Epithelial cell of alveolus of lung (primary cell): ENCODE measurements at places on chromosomes 1 and 21. TPM values are rescaled to one million over a fixed set of nuclear protein-coding genes. Genes with fewer than 3 reads are reported as not detected.

Gene RAB3GAP2
- total RNA-seq, result 18.5 and 22.2 TPM in 2 replicates

Gene ICOSLG
- total RNA-seq, result 0.40 TPM in 1 of 2 replicates, not detected in the other

Gene ELAVL4
- not detected in 2 replicates for total RNA-seq

Gene WDR64
- total RNA-seq, result not detected in 2 replicates

Gene TACSTD2
- 1.4 and 9.7 TPM in 2 replicates for total RNA-seq

Gene DDX59
- 8.7 and 13.1 TPM in 2 replicates for total RNA-seq

Gene NBPF10
- total RNA-seq, result 0.96 and 1.0 TPM in 2 replicates

Gene TUT4
- total RNA-seq, result 12.8 and 21.6 TPM in 2 replicates

Gene GBP7
- not detected in 2 replicates for total RNA-seq

Gene C1QC
- not detected in 2 replicates for total RNA-seq

Gene PGBD5
- 0.80 and 1.3 TPM in 2 replicates for total RNA-seq
